D341Med (cell line): ENCODE measurements at places on chromosomes 1 and 21.

GRCh38 chr1:8423692-8424538 lies 106.0 kb downstream of the SLC45A1 start:
- DNase-seq, result peak; percentile 87

- DNase-seq, result no peak
Measured at GRCh38 chr1:147781056-147781471, 20.7 kb upstream of the GJA5 start.

GRCh38 chr1:118556936-118557335 lies 371.9 kb upstream of the SPAG17 start:
- DNase-seq, result no peak

DNA sequence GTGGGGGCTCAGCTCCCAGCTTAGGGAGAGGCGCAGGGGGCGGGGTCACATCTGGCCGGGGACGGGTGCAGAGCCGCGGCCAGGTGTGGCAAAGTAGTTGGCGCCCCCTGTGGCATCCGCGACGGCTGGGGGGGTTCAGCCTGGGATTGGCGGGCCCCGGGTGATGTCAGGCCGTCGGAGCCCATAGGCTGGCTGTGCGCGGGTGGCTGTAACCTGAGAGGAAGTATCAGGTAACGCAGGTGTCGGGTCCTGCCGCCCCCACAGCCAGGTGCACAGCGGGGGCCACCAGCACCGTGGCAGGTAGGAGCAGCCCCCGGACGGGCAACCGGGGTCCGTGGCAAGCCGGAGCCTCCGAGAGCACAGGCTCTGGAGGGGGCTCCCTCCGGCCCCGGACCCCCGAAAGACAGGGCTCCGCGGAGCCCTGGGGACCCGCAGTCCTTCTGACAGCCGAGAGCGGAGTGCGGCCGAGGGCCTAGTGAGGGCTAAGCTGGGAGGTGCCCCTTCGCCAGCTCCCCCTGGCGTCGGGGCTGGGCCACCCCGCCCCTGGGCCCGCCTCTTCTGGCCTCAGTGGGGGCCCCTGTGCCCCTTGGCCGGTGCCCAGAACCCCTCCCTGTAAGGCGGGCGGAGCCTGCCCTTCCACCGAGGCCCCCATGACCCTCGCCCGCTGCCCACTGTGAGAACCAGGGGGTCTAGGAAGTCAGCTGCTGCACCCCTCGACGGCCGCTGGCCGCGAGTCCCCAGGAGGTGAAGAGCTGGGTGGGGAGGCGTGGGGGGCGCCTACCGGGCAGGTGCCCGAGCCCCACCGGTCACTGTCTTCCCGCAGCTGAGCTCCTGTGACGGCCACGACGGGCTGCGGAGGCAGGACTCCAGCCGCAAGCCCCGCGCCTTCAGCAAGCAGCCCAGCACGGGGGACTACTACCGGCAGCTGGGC lies 17.9 kb downstream of the TNFRSF25 start:
- no peak for DNase-seq

- DNase-seq, result no peak
Measured at GRCh38 chr1:206985162-206985749, 15.0 kb upstream of the FCAMR start.

GRCh38 chr1:103336408-103336807 lies 189.1 kb upstream of the RNPC3 start:
- no peak for DNase-seq

GRCh38 chr1:234763910-234764309 lies 153.9 kb upstream of the IRF2BP2 start:
- no peak for DNase-seq

- DNase-seq, result no peak
Measured at GRCh38 chr21:42621819-42622177, 31.6 kb upstream of the PDE9A start.
